ENCODE measurements at places on chromosomes 16 and 17. TPM values are rescaled to one million over a fixed set of nuclear protein-coding genes. Genes with fewer than 3 reads are reported as not detected.

- no peak for DNase-seq
Observed at GRCh38 chr17:9244066-9245052, 223.0 kb downstream of the NTN1 start.

DNA sequence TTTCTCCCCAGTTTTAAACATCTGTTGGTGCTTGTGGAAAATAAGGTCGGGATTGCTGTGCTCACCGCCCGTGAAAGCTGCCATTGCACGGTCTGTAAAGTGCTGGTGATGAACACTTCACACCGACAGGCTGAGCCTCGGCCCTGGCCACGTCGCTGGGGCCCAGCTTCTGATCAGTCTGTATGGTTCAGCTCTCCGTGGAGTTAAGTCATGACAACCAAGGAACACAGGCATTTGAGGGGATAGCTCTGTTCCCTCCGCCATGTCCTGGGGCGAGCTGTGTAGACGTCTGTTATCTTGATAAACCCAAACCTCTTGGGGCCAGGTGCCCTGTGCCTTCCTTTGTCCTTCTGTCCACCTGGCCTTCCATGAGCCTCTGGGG lies 110.6 kb downstream of the METRNL start:
- no peak for DNase-seq

GRCh38 chr17:49739641-49740271 lies 24.2 kb downstream of the FAM117A start:
- DNase-seq = no peak

GRCh38 chr17:42669977-42670788 lies 6.6 kb downstream of the PLEKHH3 start:
- no peak for DNase-seq

Gene GP1BA
- 3.2 TPM for polyA plus RNA-seq

DNA sequence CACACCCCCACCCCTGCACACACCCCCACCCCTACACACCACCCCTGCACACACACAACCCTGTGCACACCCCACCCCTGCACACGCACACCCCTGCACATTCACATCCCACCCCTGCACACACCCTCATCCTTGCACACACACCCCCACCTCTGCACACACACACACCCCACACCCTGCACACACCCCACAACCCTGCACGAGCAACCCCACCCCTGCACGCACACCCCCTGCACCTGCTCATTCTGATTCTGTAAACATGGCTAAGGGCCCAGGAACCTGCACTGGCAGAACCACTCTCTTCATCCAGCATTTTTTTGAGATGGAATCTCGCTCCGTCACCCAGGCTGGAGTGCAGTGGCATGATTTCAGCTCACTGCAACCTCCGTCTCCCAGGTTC lies 18.1 kb downstream of the CHMP1A start:
- DNase-seq = no peak

Gene XYLT1
- polyA plus RNA-seq = 7.9 TPM

DNA sequence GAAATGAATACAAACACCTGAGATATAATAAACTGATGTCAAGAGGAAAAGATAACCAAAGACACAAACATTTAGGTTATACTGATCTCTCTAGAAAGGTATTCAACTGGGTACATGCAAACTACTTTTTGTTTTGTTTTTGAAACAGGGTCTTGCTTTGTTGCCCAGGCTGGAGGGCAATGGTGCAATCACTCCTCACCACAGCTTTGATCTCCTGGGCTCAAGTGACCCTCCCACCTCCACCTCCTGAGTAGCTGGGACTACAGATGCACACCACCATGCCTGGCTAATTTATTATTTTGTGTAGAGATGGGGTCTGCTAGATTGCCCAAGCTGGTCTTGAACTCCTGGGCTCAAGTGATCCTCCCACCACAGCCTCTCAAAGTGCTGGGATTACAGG lies 38.1 kb downstream of the TEKT5 start:
- DNase-seq = no peak

Gene FZD2
- polyA plus RNA-seq = 25.8 TPM

DNA sequence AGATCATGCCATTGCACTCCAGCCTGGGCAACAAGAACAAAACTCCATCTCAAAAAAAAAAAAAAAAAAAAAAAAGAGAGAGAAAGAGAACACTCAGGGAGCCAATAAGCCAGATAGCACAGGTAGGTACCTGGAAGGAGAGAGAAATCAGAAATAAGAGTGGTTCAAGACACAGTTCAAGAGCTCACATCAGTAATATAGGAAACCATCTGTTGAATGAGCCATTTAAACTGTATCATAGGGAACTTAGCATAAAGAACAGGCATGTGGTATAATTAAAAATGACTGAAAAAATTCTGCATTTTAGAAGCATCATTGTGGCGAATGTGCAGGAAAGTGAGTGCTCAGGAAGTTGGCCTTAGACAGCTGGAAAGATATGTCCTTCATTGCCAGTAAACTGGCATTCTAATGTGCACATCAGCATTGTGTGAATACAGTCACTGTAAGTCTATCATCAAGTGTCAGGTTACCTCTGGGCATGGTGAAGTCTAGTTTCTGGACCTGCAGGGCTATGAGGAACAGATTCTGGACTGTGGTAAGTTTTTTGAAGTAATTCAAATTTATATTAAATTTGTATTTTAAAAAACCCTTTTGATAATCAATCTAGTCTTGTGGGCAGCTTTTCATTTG lies 20.4 kb downstream of the KRT12 start:
- DNase-seq = no peak

Gene NTHL1
- 14.7 TPM for polyA plus RNA-seq

- DNase-seq = no peak
Observed at GRCh38 chr17:3669085-3669347, 404 bp downstream of the EMC6 start.

GRCh38 chr17:45171338-45172231 lies 9.9 kb downstream of the HEXIM2 start:
- DNase-seq = peak; percentile 75

Gene BAIAP3
- polyA plus RNA-seq = 4.6 TPM

DNA sequence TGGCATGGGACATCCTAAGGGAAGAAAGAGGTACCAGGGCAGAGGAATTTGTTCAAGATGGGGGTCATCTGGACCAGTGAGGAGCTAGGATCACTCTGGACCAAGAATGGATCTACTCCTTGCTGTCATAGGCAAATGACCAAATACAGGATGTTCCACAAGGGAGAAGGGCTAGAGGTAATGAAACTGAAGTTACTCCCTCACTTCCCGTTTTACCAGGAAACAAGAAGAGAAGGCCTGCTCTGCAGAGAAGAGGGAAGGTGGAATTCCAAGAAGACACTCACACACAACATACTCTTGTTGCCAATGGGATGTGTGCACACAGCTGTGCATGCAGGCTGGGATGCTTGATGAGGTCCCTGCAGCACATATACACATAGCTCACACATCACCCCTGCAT lies 38.6 kb downstream of the NEUROD2 start:
- DNase-seq = no peak

GRCh38 chr16:23635958-23636357 lies 5.2 kb downstream of the PALB2 start:
- DNase-seq = no peak

DNA sequence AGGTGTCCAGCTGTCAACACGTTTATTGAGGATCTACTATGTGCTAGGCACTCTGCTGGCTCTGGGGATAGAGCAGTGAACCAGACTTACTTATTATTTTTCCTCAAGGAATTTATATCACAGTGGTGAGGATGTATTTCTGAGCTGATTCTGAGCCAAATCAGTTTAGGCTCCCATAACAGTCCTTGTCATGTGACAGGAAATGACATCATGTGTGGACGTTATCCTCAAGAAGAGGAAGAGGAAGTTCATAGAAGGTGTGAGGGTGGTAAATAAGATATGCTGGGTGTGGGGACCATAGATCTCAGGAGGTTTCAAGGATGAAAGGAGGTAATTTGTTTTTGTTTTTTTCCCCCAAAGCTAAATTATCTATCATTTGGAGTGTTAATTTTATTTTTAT lies 873.5 kb upstream of the EEF2KMT start:
- no peak for DNase-seq

Gene GINS2
- 21.2 TPM for polyA plus RNA-seq

GRCh38 chr16:29876217-29876593 lies 13.2 kb upstream of the CDIPT start:
- DNase-seq = no peak

GRCh38 chr16:67884684-67885083 lies at the start of gene NRN1L:
Gene NRN1L (plus strand): TSS chr16:67884885. CDS start chr16:67884904, 19 bp downstream.
- peak; percentile 67 for DNase-seq

- peak; percentile 69 for DNase-seq
Observed at GRCh38 chr16:57084257-57084770, 8.1 kb upstream of the CPNE2 start.

DNA sequence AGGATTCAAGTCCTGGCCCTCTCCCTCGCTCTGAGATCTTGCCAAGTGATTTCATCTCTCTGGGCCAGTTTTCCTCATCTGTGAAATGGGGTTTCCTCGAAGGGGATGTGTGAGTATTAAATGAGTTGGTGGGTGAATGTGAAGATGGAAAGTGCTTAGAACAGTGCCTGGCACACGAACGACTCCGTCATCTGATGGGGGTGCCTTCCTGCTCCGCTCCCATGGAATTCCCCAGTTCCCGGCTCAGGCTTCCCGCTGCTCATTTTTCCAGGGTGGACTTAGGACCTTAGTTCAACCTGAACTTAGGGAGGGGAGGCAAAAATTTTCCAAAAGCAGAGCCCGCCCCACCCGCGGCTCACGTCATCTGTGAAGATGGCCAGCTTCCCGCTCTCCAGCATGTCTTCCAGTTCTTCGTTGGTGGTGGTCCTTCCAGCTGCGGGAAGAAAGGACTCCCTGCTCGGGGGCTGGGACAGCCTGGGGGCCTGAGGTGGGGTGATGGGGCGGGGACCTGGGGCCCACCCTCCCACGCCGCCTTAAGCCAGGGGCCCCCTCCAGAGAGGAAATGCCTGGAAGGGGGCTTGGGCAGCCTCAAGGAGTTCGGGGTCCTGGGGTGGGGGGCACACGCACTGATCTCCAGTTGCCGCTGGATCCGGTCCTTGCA lies 11.4 kb downstream of the HSD3B7 start:
- no peak for DNase-seq

Gene KRT33A
- not detected for polyA plus RNA-seq

DNA sequence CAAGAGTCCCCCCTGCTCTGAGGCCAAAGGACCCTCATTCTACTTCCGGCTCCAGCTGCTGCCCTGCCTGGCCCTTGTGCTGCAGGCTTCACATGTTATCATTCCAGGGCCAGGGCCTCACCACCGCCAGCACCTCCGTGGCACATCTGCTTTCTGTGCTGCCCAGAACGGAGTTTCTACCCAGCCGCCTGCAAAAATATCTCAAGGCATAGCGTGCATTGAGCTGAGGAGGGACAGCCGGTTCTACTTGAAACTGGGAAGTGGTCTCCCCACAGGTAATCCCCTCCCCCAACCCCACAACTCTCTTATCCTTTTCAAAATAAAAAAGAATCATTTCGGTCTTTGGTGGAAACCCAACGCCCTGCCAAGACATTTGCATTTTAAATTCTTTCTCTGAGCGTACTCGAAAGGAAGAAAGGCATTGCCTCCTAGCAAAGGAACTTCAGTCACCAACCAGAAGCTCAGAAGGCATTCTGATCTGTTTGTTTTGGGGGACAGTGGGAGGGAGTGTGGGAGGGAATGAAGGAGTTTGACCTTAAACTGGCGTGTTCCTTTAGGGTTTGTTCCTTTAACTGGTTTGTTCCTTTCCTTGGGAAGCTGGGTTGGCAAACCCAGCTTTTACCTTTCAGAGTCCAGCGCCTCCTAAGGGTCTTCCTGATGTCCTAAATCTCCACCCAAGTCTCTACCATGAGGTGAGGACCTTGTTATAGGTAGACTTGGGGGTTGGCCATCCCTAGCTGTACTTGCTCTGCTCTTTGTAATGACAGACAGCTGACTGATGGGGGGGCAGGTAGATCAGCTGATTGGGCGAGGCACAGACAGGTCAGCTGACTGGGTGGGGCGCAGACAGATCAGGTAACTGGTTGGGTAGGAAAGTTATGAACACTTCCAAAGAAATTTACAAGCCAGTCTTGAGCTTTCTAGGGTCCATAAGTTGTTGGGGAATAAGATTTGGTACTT lies 33.4 kb upstream of the PIK3R6 start:
- no peak for DNase-seq

DNA sequence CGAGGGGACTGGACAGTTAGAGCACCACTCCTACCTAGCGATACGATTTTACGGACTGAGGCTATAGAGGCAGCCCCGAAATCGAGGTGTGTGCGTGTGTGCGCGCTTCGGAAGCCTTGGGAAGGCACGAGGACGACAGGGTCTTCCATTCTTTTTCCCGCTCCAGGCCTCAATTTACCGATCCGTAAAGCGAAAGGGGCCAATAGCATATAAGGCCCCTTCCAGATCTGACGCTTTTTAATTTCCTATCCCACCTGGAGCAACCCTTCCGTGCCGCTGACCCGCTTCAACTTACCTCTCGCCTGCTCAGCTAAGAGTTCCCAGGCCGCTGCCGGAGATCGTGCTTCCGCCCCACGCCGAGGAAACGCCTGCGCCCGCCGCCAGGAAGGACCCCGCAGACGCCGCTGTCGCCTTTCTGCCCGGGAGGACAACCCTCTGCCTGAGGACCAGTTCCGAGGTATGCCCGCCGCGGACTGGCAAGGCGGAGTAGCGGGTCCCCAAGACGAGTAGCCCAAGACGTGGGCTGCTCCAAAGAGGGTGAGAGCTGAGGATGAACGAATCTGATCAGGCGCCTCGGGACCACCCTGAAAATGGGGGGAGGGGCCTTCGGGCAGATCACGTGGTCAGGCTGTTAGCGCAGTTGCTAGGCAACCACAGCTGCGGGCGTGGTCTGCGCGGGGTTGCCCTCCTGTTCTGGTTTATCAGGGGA lies at the start of gene EFTUD2:
TSS of gene EFTUD2 (minus strand) at position 372 of the 709 bp plus-strand sequence. CDS start 4,924 bp downstream, outside the sequence.
- DNase-seq = peak; percentile 89

Gene KRTAP4-4
- not detected for polyA plus RNA-seq

- DNase-seq = no peak
Observed at GRCh38 chr17:3838206-3838605, 7.8 kb downstream of the NCBP3 start.

DNA sequence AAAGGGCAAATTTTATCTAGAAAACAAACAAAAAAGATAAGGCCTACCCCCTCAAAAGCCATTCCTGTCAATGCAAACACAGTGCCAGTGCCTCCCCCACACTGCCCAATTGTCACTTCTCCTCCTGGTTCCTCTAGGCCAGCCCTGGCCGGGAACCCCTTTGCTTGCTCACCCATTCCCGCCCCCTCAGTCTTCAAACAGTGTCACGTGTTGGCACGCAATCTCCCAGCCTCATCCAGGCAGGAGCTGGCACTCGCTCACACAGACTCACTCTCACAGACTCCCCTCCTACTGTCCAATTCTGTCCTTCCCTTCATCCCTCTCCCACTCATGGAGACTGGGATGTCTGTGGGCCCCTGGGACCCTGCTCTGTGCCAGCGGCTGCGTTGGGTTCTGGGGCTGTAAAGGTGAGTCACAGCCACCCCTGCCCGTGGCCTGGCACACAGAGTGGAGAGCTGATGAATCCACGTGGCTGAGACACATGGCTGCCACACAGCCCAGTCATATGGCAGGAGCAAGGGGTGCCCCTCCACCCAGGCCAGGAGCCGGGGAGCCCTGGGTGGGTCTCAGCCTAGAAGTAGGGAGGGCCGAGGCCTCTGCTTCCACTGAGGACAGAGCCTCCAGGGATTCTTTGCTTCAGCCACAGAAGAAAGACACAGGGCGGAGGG lies 54.8 kb downstream of the VAC14 start:
- DNase-seq = no peak

Measured in left kidney (tissue), 8 donors.